8988T (cell line): ENCODE measurements at places on chromosomes 5 and 9.
A peak's percentile ranks its signal among the peaks of the same experiment; 100 is the strongest.

GRCh38 chr9:97853844-97854695, 1.0 kb downstream of the FOXE1 start:
- no peak for DNase-seq

GRCh38 chr5:155753943-155754581, 572.9 kb upstream of the SGCD start:
- no peak for DNase-seq

- no peak for DNase-seq
Observed at GRCh38 chr9:87829756-87830155, 52.9 kb upstream of the SPATA31E1 start.

GRCh38 chr9:93968451-93969327, 13.5 kb upstream of the BARX1 start:
- no peak for DNase-seq

DNA sequence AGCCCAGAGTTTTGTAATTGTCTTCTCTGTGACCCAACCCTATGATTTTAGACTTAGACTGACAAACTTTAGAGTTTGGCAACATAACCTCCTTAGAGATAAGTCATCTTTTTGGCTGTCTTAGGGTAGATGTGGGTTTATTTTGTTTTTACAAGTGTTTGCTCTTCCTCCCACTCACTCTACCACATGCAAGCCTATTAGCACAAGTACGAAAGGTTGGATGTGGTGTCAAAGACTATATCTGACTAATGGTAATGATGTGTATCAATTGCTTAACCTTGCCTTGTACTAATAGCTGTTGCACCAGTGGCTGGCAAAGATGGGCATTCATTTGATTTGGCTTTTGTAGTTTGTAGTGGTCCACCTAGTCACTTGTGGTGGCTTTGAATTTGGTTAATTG, 46.5 kb downstream of the SLC25A46 start:
- DNase-seq = no peak

GRCh38 chr5:98805070-98805469, 31.6 kb downstream of the RGMB start:
- DNase-seq = no peak

DNA sequence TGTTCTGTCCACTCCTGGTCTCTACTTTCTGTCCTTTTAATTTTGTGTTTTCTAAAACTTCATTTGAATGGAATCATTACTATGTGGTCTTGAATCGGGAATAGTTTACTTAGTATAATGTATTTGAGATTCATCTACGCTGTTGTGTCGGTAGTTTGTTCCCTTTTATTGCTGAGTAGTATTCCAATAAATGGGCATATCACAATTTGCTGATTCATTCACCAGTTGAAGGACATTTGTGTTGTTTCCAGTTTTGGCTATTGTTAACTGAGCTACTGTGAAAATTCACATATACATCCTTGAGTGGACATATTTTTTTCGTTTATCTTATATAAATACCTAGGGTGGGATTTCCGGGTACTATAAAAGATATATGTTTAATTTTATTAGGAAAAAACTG, 19.5 kb upstream of the PPARGC1B start:
- no peak for DNase-seq

GRCh38 chr9:15426019-15426418, 3.3 kb downstream of the SNAPC3 start:
- no peak for DNase-seq

DNA sequence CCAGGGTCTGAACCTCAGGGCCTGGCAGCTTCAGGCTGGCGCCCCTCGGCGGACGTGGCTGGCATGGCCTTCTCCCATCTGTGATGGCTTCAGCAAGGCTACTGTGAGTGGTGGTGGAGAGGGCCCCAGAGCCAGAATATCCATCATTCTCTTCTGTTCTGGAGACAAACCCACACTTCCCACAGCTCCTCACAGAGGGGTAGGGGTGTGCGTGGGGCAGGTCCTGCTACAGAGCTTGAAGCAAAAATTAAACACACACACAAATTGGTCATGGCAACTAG, 9.6 kb downstream of the GPX3 start:
- DNase-seq = no peak

- no peak for DNase-seq
Observed at GRCh38 chr9:81653240-81653639, 36.1 kb downstream of the TLE1 start.

- no peak for DNase-seq
Observed at GRCh38 chr9:14906000-14906399, 4.2 kb downstream of the FREM1 start.

DNA sequence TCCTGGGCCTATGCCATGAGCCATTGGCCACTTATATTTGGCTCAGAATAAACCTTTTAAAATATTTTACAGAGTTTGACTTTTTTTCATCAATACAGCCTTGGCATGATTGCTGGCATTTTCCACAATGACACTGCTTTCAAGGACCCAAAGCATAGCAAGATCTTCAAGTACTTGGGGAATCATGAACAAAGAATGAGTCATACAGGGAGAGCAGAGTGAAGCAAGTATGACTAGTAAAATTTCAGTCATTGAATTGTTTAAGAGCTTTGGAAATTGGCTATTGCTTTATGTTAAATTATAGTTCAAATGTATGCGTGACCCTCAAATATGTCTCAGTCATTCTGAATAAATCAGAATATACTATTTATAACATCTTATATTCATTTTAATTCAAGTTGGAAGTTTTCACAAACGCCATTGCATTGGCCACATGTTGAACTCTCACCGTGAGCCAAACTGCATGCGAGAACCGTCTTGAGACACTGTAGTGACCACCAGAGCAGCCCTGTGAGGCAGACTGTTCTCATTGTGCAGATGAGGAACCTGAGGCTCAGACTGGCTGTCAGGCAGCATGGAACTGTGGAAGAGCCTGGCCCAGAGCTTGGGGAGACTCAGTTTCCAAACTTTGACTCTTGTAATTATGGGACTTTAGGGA, 52.9 kb downstream of the GDNF start:
- DNase-seq = no peak

DNA sequence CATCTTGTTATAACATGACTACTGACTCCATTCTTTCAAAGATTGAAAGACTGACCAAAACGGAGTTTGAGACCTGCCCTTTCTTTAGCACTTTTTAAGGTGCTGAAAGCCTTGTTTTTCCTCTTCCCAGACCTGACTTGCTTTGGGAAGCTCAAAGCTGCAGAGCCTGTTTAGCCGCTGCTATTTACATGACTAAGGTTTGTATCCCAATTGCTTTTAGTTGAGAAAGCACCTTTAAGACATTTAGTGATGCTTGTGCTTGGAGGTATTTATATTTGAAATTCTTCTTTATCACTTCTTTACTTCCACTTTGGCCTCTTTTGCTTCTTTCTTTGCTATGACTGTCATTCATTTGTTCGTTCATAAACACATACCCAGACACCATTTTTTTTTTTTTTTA, 182.6 kb upstream of the ELL2 start:
- no peak for DNase-seq

GRCh38 chr5:16615741-16616535, 859 bp downstream of the RETREG1 start:
- peak; percentile 64 for DNase-seq

DNA sequence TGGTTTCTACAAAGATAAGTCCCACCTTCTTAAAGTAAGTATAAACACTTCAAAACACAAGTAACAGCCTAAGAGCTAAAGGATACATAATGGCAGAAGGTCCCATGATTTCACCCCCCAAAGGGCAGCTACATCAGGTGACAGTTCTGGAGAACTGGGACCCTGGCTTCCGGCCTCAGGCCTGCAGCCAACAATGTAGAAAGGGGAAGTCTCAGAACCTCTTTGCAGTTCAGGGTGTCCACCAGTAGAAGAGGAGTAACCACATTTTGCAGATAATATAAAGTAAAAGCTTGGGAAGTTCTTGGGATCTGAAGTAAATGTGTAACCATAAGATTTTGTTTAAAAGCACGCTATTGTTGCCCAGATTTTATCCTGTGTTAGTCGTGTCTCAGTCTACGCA, 267.4 kb upstream of the VLDLR start:
- DNase-seq = no peak

- DNase-seq = no peak
Observed at GRCh38 chr9:13274886-13275641, 4.4 kb downstream of the MPDZ start.

DNA sequence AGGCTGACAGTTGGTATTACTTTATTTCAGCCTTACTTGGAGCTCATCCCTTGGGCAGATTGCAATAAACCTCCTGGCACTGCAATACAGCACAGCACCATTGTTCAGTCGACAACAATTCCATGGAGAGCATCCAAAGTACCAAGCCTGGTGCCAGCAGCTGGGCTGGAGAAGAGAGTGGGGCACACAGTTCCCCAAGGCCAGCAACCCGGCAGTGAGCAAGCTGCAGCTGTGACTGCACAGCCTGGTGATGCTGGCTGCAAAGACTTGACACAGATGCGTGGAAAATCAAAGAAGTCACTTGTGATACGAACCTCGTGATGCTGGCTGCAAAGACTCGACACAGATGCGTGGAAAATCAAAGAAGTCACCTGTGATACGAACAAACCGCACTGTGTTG, 125.4 kb downstream of the ATPSCKMT start:
- no peak for DNase-seq

- no peak for DNase-seq
Observed at GRCh38 chr9:73046769-73047168, 93.9 kb upstream of the ALDH1A1 start.

DNA sequence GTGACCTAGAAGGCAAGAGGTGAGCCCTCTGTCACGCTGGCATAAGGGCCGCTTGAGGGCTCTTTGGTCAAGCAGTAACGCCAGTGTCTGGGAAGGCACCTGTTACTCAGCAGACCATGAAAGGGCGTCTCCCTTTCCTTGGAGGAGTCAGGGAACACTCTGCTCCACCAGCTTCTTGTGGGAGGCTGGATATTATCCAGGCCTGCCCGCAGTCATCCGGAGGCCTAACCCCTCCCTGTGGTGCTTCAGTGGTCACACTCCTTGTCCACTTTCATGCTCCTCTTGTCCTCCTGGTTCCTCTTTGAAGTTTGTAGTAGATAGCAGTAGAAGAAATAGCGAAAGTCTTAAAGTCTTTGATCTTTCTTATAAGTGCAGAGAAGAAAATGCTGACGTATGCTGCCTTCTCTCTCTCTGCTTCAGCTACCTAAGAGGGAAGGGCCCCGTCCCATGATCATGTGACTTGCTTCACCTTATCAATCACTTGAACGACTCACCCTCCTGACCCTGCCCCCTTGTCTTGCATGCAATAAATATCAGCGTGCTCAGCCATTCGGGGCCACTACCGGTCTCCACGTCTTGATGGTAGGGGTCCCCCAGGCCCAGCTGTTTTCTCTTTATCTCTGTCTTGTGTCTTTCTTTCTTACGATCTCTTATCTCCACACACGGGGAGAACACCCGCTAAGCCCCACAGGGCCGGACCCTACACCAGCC, 16.7 kb upstream of the SCGB3A1 start:
- no peak for DNase-seq

- peak; percentile 82 for DNase-seq
Observed at GRCh38 chr9:37953775-37954437, 50.0 kb upstream of the SLC25A51 start.

- DNase-seq = no peak
Observed at GRCh38 chr9:133321411-133321935, 14.5 kb downstream of the SURF6 start.

GRCh38 chr5:82406205-82406773, 128.1 kb upstream of the RPS23 start:
- no peak for DNase-seq

DNA sequence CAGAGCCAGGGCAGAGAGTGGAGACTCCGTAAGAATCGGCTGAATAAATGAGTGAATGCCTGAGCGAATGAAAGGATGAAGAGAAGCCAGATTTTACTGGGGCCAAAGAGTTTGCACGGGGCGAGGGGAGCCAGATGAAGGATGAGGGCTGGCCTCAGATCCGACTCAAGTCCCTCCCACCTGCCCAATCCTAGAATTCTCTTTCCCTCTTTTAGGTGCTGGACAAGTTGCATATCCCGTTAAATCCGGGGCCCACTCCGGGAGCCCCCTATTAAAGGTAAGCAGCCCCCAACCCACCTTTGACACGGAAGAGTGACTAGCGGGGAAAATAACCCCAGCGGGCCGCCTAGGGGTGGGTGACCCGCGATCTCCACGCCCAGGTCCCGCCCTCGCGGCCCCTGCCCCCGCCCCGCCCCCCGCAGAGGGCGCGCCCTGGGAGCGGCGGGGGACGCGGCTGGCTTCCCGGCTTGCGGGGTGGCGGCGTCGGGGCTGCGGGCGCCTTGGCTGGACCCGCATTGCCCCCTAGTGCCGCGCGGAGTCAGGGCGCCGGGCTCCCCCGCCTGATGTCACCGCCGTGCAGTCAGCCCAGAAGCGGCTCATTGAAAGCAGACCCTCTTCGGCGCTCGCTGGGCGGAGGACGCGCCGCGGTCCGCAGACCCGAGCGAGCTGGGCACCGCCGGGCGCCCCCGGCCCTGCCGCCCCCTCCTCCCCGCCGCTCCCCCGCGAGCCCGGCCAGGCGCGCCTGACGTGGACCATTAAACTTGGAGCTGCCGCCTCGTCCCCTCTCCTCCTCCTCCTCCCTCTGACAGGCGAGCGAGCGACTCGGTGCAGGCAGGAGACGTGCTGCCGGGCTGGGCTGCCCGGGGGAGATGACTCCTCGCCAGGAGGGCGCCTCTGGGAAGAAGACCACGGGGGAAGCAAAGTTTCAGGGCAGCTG, at the start of gene ADRA1B:
Gene ADRA1B, plus strand, starts transcription at position 579 of the 937 bp plus-strand sequence. CDS start 424 bp downstream, outside the sequence.
- peak; percentile 96 for DNase-seq

DNA sequence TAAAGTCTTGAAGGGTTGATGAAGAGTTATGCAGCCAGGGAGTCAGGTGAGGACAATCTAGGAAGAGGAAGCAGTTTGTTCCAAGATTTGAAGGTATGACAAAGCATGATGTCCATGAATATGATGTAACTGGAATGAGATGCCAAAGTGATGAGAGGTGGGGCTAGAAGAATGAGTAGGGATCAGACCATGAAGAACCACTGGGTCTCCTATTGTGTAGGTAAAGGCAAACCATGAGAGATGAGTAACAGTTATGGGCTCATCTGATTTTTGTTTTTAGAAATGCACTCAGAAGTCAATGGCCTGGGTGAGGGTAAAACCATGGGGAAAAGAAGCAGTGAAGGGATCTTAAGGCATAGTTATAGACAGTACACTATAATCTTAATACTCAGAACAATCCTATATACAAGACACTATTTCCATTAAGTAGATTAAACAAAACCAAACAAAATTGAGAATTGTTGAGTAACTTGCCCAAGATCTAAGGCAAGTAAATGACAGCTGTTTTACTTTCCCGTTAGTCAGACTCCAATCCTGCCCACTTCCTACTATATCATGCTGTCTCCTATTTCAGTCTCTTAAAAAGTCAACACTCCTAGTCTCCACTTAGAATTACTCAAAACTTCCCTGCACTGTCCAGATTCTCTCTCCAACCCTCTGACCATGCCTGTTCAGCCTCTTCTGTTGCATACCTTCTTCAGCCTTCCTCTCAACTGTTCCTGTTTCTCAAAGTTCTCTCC, 393.8 kb upstream of the MEF2C start:
- no peak for DNase-seq

GRCh38 chr9:131977109-131977838, 102.4 kb downstream of the MED27 start:
- DNase-seq = no peak
